ENCODE measurements at places on chromosomes 2 and 18.

DNA sequence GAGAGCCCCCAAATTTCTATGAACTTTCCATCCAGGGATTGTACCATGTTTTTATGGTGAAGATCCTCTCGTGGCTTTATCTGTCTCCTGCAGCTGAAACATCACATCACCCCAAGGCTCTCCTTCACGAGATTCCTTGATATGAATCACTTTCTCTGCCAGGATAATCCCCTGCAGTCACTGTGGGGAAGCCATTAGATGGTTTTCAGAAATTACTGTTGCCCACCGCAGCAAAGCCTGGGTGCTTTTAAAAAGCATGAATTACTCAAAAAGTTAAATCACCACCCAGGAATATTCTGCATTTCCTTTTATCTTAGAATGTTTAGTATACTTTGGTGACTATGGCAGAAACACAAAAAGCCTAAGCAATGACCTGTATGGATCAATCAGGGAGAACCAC, 428.4 kb upstream of the SLC14A2 start:
- DNase-seq = no peak

DNA sequence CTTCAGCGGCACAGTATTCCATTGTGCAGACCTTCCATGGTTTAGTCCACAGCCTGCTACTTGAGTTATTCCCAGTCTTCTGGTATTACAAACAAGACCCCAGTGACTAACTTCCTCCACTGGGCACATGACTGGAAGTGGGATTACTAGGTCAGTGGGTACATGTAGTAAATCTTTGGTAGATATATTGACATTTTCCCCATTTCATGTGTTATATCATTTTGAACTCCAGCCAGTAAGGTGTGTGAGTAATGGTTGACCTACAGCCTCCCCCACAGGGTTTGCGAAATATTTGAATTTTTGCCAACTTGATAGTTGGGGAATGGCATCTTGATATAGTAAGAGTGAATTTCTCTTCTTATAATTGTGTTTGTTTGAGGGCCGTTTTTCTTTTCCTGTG, 58.8 kb downstream of the RNF144A start:
- DNase-seq = no peak

DNA sequence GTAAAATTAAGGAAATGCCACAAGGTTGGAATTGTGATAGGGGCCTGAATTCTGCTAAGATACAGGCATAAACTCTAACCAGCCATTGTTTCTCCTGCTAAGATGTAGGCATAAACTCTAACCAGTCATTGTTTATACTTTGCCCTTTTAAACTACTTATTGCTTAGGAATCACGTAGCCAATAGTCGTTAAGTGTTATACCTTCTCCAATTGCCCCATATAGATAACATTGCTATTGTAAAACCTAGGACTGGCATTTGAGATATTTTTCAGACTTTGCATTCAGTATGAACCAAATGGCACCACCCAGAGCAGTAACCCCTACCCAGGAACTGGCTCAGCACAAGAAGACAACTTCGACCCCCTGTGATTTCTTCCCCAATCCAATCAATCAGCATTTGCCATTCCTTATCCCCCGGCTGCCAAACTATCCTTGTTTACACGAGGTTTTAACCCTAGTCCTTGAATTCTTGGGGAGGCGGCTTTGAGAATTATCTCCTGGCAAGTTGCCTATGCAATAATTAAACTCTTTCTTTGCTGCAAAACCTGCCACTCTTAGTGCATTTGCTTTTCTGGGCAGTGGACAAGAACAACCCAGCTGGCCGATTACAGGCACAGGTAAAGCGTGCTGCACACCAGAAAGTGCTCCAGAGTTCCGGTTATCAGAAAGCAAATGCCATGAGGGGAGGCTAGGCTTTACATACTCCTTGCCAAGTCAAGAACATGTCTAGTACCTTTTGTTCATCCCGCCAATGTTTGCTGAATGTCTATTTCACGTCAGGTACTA, 167.6 kb downstream of the LAMA1 start:
- DNase-seq = no peak

GRCh38 chr2:100799686-100800085, 20.3 kb upstream of the NPAS2 start:
- no peak for DNase-seq

- DNase-seq = no peak
Observed at GRCh38 chr2:104703669-104704068, 150.2 kb upstream of the POU3F3 start.

DNA sequence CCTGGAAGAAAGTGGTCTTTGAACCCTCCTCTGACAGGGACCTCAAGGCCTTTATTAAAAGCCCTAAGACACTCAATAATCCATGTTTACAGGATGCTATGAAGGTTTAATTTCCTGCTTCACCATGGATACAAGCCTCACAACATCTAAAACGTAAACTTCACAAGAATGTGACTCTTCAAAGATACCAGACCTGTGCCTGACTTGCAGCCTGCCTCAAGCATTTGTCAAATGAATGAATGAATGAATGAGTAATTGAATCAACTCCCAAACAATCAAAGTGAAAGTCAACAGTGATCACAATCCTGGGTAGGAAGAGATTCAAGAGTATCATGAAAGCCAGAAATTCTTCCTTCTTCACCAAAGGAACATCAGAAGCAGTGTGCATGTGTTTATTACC, 30.4 kb downstream of the KLF7 start:
- DNase-seq = no peak

DNA sequence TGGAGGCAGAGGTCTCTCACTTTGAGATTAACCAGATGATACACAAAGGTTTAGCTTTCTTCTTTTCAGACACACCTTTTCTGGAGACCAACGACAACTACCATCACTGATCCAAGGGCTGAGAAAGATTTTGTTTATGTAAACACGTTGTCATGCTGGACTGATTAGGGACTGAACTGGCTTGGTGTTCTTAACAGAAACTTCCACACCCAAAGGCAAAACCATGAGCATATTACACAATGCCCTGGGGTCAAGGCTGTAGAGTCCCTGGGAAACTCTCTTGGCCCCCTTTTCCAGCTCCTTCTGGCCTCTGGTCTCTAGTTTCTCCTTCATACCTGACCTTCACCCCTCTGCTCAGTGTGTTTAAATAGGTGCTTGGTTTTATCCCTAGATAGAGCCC, 447.0 kb upstream of the TCF4 start:
- DNase-seq = no peak

- no peak for DNase-seq
Observed at GRCh38 chr18:50849419-50849821, 29.5 kb upstream of the ME2 start.

DNA sequence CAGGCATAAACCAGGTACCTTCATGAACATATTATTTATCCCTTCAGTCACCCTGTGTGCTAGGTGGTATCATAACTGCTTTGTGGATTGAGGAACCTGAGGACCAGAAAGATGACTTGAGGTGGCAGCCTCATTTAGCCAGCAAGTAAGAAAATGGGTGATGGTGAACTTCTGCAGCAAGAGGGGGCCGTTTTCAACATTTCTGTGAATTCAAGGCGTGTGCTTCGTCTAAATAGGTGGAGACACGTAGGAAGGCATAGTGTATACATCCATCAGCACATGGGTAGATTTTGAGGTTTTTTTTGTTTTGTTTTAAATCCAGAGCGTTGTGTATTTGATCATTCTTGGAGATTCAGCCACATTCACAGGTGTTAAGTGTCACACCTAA, 118.7 kb downstream of the SPTBN1 start:
- no peak for DNase-seq

- DNase-seq = no peak
Observed at GRCh38 chr2:19748711-19749506, 152.9 kb downstream of the TTC32 start.

- DNase-seq = no peak
Observed at GRCh38 chr2:129881786-129882396, 97.6 kb upstream of the RAB6C start.

DNA sequence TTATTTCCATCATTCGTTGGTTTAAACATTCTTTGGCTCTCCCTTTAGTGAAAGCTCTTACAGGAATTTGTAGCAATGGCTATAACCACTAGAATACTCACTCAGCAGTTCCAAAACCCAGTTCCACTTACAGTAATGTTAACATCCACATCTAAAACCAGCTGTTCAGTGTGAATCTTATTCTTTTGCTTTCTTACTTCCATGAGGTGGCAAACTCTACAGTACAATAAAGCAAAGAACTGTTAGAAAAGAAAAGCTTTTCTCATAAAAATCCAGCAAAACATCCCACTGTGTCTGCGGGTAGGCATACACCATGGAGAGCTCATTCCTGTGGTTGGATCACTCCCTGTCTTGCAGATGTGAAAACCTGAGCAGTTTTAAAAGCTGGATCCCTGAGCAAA, 147.1 kb downstream of the ARHGAP28 start:
- no peak for DNase-seq

- no peak for DNase-seq
Observed at GRCh38 chr18:26208977-26209376, 17.3 kb upstream of the TAF4B start.

DNA sequence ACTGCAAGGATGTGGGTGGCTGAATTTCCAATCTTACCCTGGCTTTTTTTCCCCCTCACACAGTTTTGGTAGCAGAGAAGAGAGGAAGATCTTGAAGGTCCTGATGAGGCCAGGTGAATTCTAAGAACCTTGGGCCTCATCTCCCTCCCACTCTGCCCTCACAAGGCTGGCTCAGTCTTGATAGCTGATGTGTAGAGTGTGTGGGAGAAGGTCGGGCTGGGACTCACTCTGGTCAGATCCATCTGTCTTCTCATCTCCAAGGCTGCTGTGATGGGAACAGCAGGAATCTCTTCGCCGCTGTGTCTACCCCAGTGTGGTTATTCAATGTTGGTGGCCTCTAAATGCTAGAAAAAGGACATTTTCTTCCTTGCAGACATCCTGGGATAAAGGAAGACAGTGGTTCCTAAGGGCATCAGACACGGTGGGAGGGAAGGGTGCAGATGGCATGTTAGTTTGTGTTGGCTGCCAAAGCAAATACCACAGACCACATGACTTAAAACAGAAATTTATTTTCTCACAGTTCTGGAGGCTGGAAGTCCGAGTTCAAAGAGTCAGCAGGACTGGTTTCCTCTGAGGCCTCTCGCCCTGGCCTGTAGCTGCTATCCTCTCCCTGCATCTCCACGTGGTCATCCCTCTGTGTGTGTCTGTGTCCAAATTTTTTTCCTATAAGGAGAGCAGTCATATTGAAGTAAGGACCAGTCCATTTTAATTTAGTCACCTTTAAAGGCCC, 37.6 kb upstream of the MGAT4A start:
- peak; percentile 51 for DNase-seq

DNA sequence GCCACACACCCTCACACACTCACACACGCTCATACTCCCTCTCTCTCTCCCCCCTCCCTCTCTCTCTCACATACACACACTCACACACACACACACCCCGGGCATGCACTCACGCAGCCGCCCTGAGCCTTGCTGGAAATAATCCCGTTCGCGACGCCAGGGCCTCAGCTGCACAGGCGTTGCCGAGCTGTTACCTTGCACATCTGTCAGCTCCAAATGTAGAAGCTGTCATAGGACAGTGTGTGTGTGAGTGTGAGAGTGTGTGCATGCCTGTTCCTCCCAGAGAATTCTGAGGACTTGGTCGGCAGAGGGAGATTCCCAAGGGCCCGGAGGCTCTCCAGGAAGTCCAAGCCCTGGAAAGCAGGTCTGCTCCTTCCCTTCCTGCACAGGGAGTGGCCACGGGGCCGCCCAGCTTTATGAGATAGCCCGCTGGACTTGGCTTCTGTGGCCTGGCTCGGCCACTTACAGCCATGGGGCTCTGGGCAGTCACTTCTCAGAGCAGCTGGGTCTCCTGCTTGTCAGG, 8.6 kb downstream of the SPR start:
- no peak for DNase-seq

DNA sequence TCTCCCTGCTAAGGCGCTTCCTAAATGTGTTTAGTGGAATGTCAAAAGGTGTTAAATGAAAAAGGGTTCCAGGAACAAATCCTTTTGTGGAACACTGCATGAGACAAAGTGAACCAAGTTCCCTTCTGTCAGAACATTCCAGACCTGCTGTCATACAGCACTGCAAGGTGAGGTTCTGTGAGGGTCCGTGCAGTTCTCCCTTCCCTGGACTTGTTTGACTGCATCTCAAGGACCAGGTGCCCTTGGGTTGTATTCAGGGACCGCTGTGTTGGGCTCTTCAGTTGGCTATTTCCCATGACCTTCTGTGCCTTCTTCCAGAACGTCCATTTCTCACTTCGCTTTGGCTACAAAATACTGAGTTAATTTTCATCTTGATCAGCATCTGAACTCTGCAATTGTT, 328.2 kb downstream of the PTPRM start:
- DNase-seq = no peak

DNA sequence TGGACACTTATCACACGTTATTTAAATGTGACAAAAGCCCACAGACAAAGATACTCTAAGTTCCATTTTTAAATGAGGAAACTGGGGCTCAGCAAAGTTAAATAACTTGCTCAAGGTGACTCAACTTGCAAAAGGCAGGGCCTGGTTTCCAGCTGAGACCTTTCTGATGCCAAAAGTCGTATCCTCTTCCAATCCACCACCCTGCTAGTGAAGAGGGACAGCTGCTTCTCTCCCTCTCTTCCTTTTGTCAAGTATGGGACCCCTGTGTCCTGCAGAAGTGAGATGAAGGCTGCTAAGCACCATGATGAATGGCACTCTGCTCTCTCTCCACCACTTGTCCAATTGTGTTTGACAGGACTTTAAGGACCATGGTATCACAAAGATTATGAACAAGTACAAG, 140.9 kb downstream of the DYM start:
- DNase-seq = no peak

DNA sequence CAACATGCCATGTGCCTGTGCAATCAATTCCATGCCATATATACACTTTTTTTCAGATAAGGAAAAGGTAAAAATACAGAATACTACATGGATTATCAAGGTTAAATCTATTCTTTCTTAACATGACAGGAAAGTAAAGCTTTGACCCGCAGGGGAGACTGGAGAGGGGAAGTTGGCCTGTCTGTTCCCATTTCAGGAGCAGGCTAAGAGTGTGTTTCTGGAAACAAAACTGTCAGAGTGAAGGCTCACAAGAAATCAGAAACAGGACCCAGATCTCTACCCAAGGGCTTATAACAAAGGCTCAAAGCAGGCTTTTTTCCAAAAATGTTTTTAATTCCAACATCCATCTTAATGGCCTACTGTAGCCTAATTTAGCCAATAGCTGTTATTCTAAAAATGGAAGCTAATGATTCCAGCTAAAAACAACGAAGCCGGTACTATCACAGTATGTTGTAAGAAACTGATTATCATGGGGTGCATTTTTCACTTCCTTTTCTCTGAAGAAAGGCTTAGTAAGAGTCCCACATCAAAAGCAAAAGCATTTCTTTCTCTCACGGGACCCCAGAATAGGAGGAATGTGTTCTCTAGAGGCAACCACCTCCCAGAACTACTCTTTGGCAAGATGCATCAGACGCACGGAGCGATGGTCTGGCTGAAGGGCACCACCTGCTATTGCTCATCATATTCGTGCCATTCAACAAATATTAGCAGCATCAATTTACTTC, 41.4 kb downstream of the FECH start:
- peak; percentile 12 for DNase-seq

- no peak for DNase-seq
Observed at GRCh38 chr2:156864325-156864724, 393.2 kb upstream of the GALNT5 start.

DNA sequence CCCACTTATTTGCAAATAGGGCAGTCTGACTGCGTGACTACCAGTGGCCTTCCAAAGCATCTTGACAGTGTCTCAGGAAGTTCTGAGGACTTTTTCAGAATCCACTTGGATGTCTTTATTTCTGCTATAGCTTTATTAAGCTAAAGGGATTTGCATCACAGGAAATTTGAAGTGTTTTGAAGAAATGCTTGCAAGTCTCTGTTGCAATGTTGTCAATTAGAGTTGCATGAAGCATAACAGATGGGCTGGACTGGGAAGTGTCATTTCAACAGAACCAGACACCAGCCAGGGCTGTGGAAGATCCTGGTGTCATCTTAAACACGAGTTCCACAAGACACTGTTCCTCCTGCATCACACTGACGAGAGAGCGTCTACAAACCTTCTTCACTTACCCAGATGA, 224.5 kb downstream of the EN1 start:
- no peak for DNase-seq
